ENCODE measurements at places on chromosomes 11 and 22.

GRCh38 chr11:31863170-31863832 is 52.2 kb upstream of the PAX6 start:
- no peak for DNase-seq

GRCh38 chr22:19805821-19806212 is 45.2 kb downstream of the TBX1 start:
- DNase-seq: no peak

- DNase-seq: no peak
These were observed 30.3 kb downstream of the TNKS1BP1 start for GRCh38 chr11:57294225-57295131.

GRCh38 chr22:24459911-24460310 is 32.5 kb downstream of the ADORA2A start:
- DNase-seq: no peak

- DNase-seq: no peak
These were observed 10.4 kb upstream of the HSPA8 start for GRCh38 chr11:123072332-123072761.

DNA sequence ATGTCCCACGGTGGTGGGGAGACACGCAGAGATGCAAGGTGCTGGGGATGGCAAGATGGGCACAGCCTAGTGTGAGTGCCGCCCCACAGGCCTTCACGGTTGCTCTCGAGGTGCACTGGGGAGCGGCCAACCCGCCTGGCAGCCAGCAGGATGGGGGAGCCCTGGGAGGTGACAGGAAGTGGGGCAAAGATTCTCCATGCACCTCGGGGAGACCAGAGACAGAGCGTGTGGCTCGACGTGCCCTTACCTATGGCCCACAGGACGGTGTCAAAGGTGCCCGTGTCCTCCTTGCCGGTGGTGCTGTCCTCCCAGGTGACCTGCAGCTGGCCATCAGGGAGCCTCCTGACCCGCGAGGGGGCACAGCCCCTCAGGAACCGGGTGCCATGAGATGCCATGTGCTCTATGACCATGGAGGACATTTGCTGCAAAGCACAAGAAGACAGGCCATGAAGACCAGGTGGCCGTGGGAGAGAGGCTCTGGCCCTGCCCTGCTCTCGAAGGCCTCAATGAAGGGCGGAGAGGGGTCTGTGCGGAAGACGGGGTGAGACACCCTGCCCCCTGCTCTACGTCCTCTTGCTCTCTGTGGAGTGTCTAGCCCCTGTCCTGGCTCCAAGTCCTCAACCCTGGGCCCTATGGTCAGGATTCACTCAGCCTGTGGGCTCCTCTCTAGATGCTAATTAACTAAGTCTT is 40.6 kb upstream of the GNB1L start:
- no peak for DNase-seq

- DNase-seq: no peak
These were observed 9.2 kb downstream of the MAPK1 start for GRCh38 chr22:21858025-21858764.
